BJ (cell line): ENCODE measurements at places on chromosomes 7 and 10.
A peak's percentile ranks its signal among the peaks of the same experiment; 100 is the strongest.

- no peak for DNase-seq
Measured at GRCh38 chr7:32893207-32893524, 1.6 kb upstream of the KBTBD2 start.

DNA sequence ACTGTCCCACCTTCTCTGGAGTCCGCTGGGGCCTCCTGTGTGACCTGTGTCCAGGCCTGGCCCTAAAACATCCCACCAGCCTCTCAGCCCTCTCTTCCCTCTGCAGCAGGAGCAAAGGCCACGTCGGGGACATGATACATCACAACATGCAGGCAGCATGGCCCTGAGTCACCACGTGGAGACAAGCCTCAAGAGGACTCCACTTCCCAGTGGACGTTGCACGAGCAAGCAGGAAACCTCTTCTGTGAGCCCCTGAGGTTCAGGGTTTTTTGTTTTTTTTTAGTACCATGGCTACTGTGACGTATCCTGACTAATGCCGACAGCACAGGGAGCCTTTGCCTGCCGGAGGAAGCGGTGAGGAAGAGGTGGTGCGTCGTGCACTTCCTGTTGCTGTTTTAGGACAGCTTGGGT, 165.9 kb downstream of the DNAJB6 start:
- DNase-seq: no peak

DNA sequence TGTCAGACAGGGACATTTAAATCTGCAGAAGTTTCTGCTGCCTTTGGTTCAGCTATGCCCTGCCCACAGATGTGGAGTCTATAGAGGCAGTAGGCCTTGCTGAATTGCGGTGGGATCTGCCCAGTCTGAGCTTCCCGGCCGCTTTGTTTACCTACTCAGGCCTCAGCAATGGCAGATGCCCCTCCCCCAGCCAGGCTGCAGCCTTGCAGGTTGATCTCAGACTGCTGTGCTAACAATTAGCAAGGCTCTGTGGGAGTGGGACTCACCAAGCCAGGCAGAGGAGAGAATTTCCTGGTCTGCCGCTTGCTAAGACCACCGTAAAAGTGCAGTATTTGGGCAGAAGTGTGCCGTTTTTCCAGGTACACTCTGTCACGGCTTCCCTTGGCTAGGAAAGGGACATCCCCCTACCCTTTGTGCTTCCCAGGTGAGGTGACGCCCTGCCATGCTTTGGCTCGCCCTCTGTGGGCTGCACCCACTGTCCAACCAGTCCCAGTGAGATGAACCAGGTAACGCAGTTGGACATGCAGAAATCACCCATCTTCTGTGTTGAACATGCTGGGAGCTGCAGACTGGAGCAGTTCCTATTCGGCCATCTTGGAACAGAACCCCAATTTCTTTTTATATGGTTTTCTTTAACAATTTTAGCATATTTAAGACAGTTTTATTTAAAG, 28.4 kb upstream of the VWDE start:
- no peak for DNase-seq

DNA sequence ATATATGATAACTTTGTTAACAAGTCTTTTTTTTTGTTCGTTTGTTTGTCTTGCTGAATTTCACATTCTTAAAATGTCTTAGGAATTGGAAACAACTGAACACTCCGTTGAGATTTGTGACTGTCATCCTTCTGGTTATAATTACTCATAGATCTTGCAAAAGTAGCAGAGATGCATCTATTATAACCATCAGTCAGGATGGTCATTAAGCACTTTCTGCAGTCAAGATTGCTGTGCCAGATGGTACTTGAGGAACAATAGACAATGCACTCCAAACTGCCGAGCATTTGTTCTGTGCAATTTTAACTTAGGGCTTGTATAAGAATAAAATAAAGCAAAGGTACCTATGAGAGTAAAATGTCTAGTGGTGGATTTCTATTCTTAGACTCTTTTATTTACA, 710.1 kb upstream of the KCND2 start:
- no peak for DNase-seq

- DNase-seq: no peak
Measured at GRCh38 chr7:108210796-108211195, 80.6 kb upstream of the LAMB4 start.

DNA sequence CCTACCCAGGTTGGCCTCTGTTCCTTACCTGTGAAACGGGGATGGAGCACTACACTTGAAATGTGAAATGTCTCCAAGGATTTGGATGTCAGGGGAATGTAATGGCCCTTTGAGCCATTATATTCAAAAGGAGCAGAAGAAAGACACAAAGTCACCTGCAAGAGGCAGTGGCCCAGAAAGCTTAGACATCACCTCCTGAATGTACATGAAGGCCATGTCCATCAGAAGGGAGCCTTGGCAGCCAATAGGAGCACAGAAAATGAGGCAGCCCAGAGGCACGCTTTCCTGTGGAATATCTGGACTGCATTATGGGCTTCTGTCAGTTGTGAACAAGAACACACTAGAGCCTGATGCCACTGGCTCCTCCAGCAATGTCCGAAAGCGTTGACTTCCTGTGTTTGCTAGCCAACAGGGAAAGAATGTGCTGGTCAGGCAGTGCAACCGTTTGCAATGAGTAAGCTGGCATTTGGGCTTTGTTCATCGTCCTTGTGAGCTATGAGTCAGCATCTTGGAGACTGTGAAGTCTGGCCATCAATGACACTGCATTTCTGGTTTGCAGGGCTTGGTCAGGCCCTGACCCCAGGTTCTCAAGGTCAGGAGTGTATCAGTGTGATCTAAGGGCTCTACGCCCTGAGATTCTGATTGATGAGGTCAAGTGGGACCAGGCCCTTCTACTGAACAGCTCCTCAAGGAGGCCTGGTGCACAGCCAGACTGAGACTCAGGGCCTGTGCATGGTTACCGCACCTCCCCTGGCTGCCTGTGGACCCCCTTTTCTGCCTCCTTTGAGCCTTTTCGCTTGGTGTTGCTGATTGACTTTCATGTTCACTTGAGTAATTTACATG, 222.4 kb downstream of the RPS24 start:
- DNase-seq: peak; percentile 94

DNA sequence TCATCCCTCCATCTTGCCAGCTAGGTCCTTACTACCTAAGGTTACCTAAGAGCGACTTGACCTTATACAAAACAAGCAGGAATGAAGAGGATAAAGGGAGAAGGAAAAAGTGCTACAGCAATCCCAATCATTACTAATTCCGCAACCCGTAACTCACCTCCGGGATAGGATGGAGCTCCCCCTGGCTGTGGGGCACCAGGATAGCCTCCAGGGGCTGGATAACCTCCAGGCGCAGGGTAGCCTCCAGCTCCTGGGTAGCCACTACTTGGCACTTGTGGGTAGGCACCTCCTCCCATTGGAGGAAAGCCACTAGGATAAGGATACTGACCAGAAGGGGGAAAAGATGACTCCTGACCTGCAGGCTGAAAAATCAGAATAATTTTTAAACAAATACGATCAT, 15.8 kb downstream of the ANXA7 start:
- DNase-seq: no peak

- peak; percentile 71 for DNase-seq
Measured at GRCh38 chr10:89391907-89392756, at the start of gene IFIT1. IFIT1 (plus strand) TSS chr10:89392623; CDS start chr10:89392713, 90 bp downstream.

DNA sequence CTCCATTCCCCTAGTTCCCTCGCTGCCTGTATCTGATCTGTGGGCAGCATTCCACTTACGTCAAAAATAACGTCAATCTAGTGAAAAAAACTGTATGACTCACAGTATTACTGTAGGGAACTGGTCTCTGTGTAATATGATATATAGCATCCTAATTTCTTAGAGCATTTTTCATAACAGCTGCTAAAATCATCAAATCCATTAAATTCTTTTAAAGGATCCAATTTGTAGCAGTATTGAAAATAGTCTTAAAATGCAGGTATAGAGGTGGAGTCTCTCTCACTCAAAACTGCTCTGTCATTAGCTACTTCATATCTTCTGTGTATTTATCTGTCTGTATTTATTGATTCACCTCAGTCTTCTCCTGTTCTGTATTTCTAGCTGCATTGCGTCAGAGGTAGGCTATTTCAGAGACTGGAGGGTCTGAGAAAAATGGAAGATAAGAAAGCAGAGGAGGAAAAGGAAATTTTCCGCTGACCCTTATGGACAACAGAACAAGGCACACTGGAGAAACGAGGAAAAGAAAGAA, 59.9 kb downstream of the PON1 start:
- no peak for DNase-seq

GRCh38 chr7:152136686-152137085, 111.2 kb downstream of the GALNT11 start:
- peak; percentile 9 for DNase-seq

DNA sequence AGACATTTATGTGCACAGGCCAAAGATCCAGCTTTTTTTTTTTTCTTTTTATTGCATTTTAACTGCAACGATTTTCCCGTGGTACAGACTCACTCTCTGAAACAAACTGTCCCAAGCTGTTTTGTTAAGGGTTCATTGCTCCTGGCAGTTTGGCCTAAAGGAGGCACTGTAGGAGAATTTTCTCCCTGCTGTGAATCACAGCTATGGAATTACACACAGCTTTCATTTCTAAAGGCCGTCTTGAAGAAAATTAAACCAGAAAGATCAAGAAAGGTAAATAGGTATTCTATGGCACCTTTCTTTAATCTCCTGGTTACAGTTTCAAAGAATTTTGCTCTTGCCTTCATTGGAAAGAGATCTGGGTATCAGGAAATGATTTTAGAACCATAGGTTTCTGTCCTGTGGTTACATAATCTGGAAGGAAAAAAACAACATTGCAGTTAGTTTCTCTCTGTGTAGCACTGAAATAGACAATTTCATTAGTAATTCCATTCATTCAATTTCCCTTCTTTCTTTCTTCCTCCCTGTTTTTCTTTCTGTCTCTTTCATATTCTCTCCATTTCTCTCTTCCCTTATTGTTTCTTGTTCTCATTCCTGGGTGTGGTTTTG, 51.2 kb downstream of the PDK4 start:
- DNase-seq: peak; percentile 14

DNA sequence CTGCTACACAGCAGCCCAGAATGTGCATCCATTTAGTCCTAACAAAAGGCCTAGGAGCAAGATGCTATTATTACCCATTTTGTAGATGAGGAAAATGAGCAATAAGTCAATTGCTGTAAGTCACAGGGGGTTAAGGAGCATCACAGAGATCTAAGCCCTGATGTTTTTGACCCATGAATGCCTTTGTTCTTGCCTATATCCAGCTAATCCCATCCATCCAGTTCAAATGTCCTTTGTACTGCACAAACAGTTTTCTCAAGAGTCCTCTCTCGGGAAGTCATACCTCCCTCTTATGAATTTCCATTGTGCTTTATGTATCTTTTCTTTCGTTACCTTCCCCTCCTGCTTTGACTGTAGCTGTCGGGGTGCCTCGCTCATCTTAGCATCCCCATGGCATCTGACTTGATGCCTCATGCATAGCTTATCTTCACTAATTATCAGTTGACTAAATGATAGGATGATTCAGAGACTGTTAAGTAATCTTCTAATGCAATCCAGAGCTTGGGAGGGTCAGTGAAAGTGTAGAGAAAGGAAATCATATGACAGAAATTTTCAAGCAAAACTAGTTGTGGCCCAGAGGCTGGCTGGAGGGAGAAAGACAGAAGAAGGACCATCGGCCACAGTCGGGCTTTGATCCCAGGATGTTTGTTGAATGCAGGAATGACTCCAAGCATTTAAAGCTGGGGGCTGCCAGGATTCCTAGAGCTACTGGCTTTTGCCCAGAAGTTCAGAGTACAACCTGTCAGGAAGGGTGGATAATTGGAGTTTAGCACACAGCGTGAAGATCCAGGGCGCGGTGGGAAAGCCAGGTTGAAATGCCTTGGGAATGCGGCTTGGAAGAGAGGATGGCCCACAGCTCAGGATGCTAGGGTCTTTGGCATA, 23.5 kb downstream of the BLVRA start:
- DNase-seq: peak; percentile 42

GRCh38 chr7:3862774-3863173, 561.7 kb downstream of the SDK1 start:
- DNase-seq: no peak

DNA sequence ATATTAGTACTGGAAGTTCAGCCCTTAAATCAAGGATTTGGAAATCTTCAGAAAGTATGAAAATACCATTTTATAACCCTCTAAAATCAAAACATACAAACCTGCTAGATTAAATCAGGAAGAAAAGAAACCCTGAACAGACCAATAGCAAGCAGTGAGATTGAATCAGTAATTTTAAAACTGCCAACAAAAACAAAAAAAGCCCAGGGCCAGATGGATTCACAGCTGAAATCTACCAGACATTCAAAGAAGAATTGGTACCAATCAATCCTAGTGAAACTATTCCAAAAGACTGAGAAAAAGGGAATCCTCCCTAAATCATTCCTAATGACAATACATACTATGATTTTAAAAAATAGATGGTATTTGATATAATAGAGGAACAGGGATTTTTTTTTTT, 70.1 kb downstream of the MCU start:
- no peak for DNase-seq

GRCh38 chr10:47403446-47404318, 19.6 kb upstream of the ZNF488 start:
- no peak for DNase-seq

GRCh38 chr7:87552351-87552900, 48.3 kb downstream of the ABCB1 start:
- DNase-seq: no peak

DNA sequence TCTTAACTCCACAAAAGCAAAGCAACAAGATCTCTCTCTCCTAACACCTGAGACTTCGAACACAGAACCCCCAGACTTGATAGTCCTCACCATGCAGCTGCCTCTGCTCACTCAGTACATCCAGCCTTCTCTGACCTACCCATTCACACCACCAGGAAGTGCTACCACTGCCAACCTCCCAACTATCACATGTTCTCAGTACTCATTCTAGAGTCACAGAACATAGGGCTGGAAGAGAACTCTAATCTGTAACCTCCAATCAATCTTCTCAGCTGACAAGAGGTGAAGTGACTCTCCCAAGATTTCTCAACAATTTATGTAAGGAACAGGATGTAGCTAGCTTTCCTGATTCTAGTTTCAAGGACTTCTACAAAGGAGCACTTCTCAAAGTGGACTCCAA, 3.8 kb downstream of the NUDCD3 start:
- DNase-seq: no peak

- DNase-seq: no peak
Measured at GRCh38 chr10:70985824-70986622, 97.7 kb upstream of the PCBD1 start.

GRCh38 chr10:12042409-12042796, 206 bp downstream of the UPF2 start:
- DNase-seq: no peak

DNA sequence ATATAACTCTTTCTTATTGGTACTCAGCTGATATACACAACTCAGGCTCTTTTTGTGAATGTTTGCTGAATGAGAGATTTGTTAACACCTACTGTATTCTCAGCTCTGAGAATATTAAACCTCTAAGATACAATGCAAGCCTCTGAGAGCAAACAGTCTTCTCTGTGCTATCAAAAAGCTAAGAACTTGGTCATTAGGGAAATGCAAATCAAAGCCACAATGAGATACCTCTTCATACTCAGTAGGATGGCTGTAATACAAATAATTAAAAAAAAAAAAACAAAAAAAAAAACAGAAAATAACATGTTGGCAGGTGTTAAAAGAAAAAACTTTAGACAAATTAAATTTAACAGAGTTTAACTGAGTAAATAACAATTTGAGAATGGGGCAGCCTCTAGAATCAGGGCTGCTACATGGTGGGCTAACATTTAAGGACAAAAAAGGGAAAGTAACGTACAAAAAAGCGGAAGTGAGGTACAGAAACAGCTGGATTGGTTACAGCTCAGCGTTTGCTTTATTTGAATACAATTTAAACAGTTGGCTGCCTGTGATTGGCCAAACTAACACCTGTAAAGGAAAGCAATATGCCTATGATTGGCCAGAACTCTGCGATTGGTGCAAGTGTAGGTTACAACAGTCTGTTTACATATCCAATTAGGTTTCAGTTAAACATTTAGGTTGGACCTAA, 14.8 kb upstream of the MTURN start:
- no peak for DNase-seq
